ENCODE measurements at places on chromosomes 12 and 14.

DNA sequence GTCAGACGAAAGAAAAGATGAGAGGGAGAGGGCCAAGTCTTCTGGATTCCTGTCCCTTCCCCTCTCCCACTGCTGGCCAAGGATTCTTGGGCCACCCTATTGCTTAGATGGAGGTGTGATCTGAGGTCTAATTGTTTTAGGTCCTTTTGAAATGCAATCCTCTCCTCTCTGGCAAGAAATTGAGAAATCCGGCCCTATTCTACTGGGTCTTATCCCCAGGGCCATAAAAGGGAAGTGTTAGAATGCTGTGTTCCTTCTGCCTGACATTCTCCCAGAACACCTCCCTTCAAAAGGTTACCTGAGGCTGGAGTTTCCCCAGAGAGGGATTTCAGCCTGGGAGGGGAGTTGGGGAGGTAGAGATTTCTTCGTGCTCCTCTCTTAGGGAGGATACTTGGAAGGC lies 4.4 kb downstream of the WNT5B start:
- DNase-seq, result no peak

GRCh38 chr12:3313066-3313465 lies 177.9 kb upstream of the PRMT8 start:
- peak; percentile 24 for DNase-seq

- DNase-seq, result no peak
Measured at GRCh38 chr12:40907115-40907527, 214.9 kb downstream of the CNTN1 start.

DNA sequence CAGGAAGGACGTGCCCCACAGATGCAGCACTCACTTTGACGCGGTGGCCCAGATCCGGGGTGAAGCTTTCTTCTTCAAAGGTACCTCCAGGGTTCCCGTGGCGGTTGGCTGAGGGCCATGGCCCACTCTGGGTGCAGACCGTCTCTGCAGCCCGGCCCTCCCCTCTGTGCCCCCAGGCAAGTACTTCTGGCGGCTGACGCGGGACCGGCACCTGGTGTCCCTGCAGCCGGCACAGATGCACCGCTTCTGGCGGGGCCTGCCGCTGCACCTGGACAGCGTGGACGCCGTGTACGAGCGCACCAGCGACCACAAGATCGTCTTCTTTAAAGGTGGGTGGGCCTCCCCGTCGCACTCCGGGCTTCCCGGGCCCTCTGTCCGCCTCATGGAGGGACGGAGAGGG lies 16.9 kb downstream of the MMP17 start:
- no peak for DNase-seq

GRCh38 chr12:91922139-91922538 lies 223.5 kb downstream of the BTG1 start:
- DNase-seq, result no peak

- DNase-seq, result no peak
Measured at GRCh38 chr14:73553845-73554244, 4.9 kb downstream of the HEATR4 start.

- DNase-seq, result no peak
Measured at GRCh38 chr14:55581342-55581771, 1.4 kb downstream of the KTN1 start.

DNA sequence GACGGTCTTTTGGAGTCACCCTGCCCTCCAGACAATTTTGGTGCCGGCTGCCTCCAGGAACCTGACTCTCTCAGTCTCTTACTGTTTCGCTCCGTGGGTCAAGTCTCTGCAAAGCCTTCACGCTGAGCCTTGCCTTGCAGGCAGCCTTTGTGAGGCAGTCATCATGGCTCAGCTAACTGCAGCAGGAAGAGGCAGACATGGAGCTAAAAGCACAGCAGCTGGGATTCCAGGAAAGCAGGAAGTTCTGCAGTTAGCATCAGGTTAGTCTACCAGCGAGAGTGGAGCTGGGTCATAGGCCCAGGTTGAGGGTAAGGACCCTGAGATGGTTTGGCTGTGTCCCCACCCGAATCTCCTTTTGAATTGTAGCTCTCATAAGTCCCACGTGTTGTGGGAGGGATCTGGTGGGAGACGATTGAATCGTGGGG lies 305.4 kb downstream of the PCNX1 start:
- no peak for DNase-seq

DNA sequence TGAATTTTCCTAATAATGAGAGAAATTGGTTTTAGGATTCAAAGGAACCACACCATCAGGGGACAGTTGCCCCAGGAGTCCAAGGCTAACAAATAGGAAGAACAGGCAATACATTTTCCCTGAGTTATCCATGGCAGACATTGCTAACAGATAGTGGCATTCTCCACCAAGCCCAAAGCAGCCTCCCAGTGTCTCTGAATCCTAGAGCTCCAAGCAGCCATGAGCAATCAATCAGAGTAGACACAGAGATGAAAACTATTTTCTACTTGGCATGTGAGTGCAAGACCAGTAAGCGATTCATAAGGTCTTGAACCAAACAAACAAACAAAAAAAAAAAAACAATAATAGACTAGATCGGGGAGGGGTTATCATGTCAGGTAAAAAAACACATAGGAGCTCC lies 515.7 kb downstream of the MED13L start:
- no peak for DNase-seq

DNA sequence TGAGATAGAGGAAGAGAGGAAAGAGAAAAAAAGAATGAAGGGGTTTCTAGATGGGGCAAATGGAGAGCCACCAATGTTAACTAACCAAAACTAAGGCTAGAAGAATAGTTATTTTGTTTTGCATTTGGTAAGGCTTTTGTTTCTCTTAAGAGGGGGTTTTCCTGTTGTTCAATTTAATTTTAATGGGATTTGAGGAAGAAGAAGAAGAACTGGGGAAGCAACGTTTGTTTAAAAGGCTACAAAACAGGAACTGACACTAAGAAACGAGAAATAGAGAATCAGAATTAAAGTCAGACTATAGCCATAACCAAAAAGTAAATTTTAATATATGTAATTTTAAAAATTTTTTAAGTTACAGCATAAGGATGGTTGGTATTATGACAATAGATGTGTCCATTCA lies 13.7 kb downstream of the TXNDC16 start:
- DNase-seq, result no peak

DNA sequence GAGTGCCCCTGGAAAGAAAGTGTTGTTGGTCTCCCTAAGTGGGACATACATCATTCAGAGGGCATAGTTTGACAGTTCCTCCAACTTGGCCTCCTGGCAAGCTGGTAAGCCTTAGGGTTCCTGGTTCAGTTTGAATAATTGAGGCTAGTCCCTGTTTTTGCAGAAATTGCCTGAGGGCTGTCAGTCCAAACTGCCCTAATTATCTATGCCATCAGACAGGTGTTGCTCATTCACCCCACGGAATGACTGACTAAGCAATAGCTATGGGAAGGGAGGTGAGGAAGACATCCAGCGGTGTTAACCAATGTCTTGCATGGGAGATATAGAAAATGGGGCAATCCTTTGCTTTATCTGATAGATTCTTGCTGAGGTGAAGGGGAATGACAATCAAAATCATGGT lies 37.6 kb downstream of the SPTSSA start:
- DNase-seq, result no peak

- no peak for DNase-seq
Measured at GRCh38 chr14:21090194-21090939, 8.1 kb downstream of the ZNF219 start.

- peak; percentile 65 for DNase-seq
Measured at GRCh38 chr14:103199124-103199523, 75.9 kb downstream of the TNFAIP2 start.

DNA sequence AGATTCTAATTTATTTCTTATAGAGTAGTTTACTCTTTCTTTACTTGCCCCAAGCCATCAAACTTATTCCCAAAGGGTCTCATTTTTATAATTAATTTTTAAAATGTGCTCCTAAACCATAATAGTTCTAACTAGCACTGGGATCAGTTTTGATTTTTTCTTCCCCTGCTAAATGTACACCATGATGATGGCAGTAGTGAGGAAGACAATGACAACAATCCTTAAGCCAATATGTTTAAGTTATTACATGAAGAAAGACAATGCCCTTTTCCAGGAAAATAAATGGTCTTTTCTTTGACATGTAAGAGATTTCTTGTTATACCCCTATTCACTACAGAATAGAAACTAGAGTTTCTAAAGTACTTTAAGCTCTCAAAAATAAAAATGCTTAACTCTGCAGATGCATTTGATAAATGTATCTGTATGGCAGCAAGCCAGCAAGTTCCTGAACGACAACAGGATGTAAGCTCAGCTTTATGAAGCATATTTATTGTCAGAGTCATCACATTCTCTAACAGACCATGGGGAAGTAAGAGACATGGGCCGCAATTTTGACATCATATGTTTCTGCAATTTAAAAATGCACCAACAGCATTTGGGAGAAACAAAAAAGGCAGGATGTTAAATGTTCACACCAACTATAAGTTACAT lies 36.0 kb upstream of the SNX6 start:
- peak; percentile 76 for DNase-seq

DNA sequence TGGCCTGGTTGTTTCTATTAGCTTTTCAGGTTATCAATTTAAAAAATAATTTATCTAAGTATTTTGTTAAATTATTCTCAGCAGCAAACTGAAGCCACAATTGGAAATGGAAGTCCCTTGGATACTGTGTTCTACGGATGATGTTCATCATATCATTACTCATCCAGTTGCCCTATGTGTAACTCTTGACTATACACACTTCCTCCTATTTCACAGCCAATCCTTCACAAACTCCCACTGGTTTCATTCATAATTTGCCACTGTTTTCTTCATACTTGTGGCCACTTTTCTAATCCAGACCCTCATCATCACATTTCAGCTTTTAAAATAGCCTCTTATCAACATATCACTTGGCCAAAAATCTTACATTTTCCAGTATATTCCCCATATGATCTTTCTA lies 84.0 kb downstream of the CATSPERB start:
- DNase-seq, result no peak

DNA sequence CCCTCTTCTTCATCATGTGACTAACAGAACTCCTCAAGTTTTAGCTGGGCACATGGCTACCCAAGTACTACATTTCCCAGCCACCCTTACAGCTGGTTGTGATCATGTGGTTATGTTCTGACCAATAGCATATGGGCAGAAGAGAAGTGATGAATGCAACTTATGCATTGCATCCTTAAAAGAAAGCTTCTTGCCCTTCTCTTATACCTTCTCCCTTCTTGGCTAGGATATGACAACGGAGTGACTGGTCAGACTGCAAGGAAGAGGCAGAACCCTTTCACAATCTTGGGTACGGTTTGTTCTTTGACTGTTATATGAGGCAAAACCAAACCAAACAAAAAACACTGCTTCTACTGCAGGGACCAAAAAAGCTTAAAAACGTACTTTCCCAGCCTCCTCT lies 66.5 kb upstream of the MAX start:
- DNase-seq, result peak; percentile 74

DNA sequence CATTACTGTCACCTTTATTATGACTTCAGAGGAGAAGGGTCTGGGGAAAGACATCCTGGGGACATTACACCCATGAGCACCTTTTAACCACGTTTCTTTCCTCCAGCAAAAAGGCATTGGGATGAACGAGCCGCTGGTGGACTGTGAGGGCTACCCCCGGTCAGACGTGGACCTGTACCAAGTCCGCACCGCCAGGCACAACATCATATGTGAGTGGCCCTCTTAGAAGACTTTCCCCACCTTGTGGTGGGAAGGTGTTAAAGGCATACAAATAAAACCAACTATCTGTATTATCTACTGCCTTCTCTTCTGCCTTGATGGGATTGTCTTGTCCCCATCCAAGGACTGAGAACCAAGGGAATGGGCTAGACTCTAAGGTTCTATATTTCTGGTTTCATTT lies 6.0 kb downstream of the PSMD9 start:
- peak; percentile 24 for DNase-seq

DNA sequence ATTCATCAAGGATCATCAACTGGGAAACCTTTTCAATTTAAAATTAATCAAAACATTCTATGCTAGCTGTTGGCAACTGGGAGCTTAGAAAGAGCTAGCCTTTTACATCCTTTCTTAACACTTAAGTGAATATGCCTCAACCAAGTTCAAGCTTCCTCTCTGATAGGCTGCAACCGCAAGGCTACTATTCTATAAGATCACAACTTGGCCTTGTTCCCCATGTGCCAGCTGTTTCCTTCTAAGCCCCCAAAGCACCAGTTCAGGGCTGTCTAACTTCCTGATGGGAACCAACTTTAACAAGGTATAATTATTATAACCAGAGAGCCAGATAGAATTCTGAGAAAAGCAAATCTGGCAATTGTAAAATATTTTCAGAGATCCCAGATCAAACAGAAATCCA lies 37.0 kb downstream of the KCNC2 start:
- no peak for DNase-seq

DNA sequence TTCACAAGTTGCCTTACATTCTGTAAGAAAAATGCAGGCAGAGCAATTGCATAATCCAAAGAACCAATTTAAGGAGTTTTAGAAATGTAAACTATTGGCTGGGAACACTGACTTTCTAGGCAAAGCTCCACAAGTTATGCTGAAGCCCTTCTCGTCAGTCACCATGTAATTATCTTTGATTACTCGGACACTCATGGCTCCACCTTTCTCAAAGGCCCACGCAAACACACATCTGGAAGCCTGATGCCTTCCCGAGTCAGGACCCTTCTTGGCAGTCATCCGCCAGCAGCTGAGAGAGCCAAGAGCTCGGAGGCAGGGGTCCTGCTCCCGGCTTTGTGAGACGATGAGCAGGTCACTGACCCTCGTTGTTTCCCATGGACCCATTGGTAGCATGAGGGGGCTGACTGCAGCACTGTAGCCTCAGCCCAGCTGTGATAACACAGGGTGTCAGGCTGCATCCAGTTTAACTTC lies 202.2 kb downstream of the TMEM132D start:
- DNase-seq, result no peak

DNA sequence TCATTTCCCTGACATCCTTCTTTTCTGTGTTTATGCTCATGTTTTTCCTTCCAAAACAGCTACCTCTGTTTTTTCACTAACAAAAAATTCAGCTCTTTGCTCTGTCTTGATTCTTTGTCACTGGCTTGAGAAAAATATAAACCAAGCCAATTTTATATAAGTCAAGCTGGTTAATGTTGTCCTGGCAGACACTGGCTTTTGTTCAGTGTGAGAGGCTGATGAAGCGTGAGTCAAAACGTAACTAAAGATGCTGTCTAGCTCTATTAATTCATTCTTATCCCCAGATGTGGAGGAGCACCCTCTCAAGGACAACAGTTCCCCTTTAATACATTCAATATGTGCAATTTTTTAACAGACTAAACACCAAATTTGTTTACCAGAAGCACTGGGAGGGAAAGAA lies 15.8 kb downstream of the TSPAN8 start:
- DNase-seq, result peak; percentile 35

GRCh38 chr14:24411443-24412389 lies 12.9 kb downstream of the NYNRIN start:
- peak; percentile 52 for DNase-seq

GRCh38 chr14:81436296-81437138 lies 36.4 kb upstream of the STON2 start:
- DNase-seq, result peak; percentile 59

DNA sequence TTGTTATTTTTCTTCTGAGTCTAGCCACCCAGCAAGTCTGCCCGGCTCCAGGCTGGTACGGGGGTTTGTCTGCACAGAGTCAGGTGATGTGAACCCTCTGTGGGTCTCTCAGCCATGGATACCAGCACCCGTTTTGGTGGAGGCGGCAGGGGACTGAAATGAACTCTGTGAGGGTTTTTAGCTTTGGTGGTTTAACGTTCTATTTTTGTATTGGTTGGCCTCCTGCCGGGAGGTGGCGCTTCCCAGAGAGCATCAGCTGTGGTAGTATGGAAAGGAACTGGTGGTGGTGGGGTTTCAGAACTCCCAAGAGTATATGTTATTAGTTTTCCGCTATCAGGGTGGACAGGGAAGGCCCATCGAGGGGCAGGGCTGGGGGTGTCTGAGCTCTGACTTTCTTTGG lies 5.3 kb upstream of the SERPINA4 start:
- DNase-seq, result no peak

GRCh38 chr12:55746174-55746912 lies 3.4 kb downstream of the GDF11 start:
- DNase-seq, result no peak
